ENCODE measurements at places on chromosomes 2 and 18. TPM values are rescaled to one million over a fixed set of nuclear protein-coding genes. Genes with fewer than 3 reads are reported as not detected.

The SCN3A gene
- 1.8 TPM for total RNA-seq

The NR4A2 gene
- total RNA-seq = 0.42 TPM

The MEP1B gene
- 0.23 TPM for total RNA-seq

DNA sequence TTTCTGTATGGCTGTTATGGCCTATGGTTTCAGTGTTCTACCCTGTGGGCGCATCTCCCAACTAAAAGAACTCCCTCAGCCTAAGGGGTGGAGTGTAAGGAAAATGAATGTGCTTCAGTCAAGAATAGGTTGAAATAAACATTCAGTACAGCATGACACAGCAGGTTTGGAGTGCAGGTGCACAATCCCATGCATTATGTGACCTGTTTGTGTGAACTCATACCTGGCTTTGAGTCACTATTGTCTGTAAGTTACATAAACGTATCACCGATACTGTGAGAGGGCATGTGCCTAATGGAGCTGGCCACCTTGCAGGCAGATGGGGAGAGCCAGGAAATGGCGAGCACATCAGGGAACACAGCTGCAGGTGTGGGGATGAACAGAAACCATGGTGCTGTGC lies 216.0 kb downstream of the DSEL start:
- DNase-seq = no peak

- no peak for DNase-seq
Measured at GRCh38 chr2:46564811-46565241, 85.5 kb downstream of the TMEM247 start.
